ENCODE measurements at places on chromosomes 6 and 20. TPM values are rescaled to one million over a fixed set of nuclear protein-coding genes. Genes with fewer than 3 reads are reported as not detected.

- peak; percentile 35 for DNase-seq
Measured at GRCh38 chr6:141464490-141464889, 668.2 kb upstream of the GJE1 start.

DNA sequence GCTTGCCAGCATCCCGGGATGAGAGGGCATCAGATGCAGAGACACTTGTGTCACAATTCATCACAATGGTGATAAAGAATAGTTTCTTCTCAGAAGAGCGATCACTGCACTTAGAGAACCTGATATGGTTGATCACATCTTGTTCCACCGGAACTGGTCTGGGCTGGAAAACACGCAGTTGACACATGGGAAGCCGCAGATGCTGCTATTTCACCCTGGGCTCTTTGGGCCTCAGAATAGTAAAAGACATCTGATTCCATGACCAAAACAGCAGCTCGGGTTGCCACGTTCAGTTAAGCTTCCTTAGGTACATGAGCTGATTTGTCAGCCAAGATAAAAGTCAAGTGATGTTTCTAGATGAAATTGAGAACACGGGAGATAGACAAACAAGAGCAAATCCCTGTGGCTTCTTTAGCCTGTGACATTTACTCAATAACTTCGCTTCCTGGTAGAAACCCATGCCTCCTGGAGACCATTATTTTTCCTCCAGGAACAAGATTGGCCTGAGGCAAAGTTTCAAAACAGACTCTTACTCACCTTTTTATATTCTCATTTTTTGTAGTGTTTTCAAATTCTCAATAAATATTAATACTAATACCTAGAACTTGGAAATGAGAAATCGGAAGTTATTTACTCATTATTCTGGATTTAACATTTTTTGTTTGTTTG, 59.4 kb downstream of the TRMT6 start:
- no peak for DNase-seq

DNA sequence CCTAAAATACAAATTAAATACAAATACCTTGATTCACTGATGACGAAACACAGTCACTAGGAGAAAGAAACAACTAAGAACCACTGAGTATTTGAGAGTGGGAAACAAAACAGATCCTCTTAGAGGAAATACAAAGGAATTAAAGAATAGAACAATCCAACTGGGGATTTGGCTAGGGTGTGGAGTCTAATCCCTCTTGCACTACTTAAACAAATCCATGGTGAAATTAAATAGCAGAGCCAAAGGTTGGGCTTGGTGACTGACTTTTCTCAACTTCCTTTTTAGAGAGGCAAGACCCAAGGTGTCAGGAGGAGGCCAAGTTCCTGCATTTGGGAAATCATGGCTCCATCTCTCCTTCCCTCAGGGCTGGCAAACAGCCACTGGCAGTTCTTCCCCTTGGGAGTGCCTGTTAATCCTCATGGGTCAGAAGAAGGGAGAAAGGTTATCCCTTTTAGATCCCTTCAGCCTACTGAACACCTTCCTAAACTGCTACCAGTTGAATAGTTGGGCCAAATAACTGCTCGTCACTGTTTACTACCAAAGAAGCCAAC, 101.2 kb upstream of the TRAF3IP2 start:
- DNase-seq = no peak

DNA sequence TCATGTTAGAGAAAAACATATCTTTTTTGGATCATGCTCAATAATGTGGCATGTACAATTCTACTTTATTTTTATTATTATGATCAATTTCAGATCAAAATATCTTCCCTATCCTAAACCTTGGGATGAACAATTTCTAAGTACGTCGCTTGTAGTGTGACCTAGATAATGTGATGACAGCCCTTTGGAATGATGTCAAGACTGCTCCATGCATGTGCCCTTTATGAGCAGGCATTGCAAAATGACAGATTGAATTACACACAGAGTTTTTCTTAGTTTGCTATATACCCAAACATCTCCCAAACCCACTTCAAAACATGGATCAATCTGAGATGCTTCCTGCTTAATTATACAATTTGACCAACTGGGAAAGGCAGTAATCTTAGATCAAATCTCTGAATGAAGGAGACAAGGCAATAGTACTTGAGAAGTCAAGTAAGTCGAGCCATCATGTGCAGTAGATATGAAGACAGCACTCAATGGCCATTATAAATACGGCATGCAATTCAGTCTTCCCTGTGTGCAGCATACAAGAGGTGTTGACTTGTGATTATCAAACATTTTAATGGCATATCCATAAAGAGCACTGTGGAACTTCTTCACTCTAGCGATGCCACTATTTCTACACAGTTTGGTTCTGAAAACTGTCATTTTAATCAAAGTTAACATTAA, 294.8 kb downstream of the RNF144B start:
- DNase-seq = no peak

- no peak for DNase-seq
Measured at GRCh38 chr6:114055763-114056162, 84.8 kb upstream of the HDAC2 start.

DNA sequence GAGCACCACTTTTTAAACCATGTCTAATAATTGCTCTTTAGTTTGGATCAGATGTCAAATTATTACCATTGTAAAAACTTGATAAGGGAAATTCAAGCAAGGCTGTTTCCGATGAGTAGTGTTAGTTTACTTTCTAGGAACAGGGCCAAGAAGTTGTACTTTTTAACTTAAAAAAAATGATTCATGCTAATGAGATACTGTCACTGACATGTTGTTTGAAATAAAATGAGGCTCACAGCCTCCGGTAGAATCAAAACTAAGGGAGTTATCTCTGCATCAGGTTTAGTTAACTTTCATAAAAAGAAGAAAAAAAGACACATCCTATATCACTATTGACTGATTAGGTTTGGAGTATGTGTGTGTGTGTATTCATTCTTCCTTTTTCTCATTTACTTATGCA, 55.2 kb upstream of the SUPT3H start:
- no peak for DNase-seq

DNA sequence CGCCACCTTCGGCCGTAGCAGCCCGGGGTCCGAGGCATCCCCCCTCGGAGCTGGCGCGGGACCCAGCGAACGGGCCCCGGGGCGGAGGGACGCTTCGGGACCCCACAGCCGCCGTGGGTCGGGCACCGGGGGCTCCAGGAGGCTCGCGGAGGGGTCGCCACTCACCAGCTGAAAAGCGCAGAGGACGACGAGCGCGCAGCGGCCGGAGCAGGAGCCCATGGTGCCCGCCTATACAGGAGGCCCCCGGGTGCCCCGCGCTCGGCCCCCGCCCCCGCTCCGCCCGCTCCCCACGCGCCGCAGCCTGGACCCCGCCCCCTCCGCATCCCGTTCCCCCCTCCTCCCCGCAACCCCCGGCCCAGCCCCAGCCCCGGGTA, at the start of gene NKAIN4:
Gene NKAIN4, minus strand, starts transcription at position 232 of the 374 bp plus-strand sequence. Its CDS starts 13 bp downstream, at position 219.
- no peak for DNase-seq

DNA sequence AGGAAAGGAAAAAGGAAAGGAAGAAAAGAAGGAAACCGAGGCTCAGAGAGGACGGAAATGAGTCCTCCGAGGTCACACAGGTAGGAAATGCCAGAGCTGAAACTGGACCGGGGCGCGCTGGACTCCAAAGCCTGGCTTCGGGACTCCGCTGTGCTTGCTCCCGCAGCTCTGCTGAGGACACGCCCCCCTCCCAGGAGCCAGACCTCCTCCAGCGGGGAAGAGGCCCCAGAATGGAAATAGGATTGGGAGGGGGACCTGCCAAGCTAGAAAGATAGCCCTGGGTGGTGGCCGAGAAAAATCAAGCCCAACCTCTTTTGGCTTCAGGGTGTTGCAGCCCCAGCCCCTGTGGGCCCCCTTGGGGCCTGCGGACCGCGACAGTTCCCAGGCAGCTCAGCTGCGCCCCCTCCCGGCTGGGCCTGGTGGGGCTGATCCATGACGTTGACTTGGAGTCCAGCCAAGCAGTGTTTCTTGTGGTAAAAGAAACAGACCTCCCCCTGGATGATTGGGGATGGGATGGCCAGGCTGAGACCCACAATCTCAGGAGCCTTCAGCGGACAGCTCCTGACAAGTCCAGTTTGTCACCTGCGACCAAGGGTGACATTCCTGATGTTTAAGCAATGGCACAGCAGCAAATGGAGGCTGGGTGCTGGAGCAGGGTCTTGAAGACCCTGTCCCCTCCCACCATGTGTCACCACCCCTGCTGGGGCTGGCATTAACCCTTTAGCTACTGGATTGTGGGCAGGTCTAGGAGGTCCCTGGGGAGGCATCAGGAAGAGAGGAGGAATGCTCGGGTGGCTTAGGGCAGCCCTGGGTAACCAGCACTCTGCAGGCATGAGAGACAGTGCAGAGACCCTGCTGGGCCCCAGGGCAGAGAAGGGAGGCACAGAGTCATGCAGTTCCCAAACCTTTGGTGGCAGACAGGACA, 55.4 kb downstream of the RIPOR3 start:
- peak; percentile 64 for DNase-seq

DNA sequence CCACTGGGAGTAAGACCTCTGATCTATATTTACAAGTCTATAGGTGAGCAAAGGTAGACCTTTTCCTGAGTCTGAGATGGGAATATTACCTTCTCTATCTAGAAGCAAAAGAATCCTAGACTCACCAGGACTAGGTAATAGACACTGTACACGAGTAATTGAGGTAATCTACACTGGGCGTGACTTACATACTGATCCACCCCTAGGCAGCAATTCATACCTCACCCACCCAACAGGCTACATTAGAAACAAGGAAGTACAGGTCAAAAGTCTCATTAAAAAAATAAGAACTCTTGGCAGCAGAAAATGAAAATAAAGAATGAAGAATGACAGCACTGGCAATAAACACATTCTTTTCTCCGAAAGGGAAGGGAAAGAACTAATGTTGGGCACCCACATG, 7.6 kb downstream of the CSNK2A1 start:
- DNase-seq = peak; percentile 31

DNA sequence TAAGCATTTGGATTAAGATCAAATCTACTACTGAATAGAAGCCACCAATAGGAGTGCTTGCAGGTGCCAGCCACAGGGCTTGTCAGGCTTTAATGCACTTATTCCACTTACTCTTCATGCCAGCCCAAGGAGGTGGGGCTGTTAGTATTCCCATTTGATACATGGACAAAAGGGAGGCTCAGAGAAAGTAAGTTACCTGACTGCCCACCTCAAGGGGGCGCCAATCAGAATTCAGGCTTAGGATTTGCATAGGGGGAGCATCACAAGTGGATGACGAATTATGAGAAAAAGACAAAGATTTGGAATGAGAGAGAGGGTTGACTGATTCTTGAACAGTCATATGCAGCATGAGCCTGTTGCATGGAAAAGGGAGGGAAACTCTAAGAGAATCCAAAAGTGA, 188.4 kb upstream of the TSHZ2 start:
- no peak for DNase-seq

GRCh38 chr20:51926670-51927305, 124.5 kb upstream of the SALL4 start:
- DNase-seq = no peak

DNA sequence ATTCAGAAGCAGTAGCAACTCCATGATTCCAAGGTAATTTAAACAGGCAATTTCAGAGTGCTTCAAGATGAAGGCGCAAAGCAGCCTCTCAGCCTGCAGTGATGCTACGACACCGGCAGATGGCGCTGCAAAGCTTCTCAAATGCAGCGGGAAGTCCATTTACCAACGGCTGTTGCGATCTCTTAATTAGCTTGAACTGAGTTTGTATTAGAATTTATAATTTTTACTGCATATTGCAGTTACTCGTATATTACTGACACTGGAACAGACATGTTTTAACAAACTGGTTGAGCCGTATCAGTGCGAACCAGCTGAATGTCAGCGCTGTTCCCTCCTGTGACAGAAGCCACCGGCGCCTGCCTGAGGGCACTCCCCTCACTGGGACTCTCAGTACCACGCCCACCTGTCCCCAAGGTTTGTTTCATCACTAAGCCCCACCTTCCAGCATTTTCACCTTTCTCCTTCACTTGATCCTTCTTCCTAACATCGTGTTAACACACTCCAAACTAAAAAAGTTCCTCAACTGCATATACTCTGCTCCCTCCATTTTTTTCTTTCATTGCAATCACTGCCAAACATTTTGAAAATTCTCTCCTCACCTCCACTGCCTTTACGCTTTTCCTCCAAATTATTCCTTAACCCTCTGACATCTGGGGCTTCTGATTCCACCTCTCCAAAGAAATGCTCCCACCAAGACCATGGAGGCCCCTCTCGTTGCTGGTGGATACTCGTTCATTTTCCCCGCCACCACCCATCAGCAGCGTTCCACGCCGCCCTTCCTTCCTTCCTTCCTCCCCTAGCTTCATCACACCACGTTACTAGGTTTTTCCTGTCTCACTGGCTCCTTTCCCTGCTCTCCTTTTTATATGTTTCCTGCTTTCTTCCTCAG, 14.5 kb downstream of the GNL1 start:
- peak; percentile 92 for DNase-seq

- no peak for DNase-seq
Measured at GRCh38 chr20:7387638-7388193, 552.5 kb downstream of the HAO1 start.

DNA sequence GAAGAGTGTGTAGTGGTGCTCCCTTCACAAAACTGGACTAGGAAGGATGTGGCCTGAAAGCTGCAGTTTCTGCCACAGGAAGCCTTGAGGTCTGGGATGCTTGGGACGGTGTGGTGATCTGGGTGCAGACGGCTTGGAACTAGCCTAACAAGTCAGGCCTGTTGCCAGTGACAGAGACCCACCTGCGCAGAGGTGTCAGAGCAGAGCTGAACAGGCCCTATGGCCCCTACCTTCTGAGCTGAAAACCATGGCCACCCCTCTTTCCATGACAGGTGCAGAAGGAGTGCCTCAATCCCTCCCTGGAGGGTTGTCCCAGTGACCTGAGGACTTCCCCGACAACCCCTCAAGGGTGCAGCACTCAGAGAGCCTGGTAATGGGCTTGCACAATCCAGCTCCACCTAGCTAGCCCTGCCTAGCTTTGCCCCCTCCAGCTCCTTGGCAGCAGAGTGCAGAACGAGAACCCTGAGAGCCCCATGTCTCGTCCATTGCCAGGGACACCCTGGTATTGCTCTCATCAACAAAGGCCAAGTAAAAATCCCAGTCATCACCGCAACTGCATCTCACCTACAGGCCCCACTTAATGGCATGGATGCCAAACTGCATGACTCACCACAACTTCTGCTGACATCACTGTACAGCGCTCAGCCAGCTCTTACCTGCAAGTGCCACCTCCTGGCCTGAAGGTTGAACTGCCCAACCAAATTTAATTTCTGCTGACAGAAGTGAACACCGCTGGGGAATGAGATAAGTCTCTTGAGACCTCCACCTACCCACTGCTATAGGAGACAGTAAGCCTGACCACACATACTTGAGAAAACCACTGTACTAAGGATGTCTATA, 563.1 kb downstream of the TFAP2A start:
- no peak for DNase-seq

- DNase-seq = no peak
Measured at GRCh38 chr6:105797286-105797979, 288.7 kb upstream of the PRDM1 start.

DNA sequence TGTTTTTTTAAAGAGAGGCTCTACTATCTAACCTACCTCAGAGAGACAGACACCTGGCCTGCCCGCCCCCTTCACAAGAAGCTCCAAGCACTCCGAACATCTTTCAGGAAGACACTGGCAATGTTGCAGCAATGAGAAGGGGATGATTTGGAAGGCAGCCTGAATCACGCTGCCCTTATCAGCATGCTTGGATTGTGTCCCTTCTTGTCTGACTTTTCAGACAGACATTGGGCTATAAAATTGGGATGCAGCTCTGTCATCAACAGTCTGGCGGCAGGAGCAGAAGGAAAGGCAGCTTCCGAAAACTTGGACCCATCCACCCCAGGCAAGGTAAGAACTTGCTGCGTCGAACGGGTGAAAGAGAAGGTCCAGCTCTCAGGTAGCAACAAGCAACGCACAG, 56.0 kb downstream of the CDK5RAP1 start:
- no peak for DNase-seq

Gene CFB
- not detected for polyA plus RNA-seq

Gene SAMD10
- polyA plus RNA-seq = 34.2 TPM

Gene CLVS2
- polyA plus RNA-seq = not detected

Gene CALHM6
- 68.4 TPM for polyA plus RNA-seq

Gene PAX1
- polyA plus RNA-seq = not detected

Measured in B cell (primary cell).